Left hindlimb (tissue), 1 donor: ENCODE measurements at places on chromosomes 1 and 21.

DNA sequence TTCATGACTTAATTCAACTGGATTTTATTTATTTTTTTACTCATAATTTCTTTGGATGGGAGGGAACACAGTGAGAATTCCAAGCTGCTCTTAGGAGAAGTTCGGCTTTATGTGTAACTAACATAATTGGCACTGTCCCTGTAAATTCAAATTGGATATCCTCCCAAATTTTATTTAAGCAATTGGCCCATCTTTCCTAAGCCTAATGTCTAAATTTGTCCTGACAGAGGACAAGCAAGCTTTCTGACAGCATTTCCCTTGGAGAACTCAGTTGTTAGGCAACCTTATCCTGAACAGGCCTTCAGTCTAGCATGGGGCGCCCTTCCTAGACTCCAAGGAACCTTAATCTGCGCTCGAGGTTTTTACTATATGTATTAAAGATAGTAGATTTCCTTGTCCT is 550.3 kb downstream of the NUF2 start:
- no peak for DNase-seq

DNA sequence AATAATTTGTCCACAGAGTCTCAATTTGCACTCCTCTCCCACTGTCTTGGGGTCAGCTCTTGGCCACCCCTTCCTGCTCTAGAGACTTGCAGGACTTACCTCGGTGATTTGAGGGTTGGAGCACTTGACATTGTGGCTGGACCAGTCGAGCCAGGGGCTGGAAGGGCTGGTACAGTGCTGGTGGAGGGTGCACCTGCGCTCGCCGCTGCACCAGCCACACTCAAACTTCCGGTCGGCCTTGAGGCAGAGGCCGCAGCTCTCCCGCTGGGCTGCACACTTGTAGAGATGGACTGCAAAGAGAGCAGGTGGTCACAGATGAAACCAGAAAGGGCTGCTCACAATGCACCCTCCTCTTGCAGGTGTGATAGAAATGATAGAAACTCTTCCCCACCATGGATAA is 165.0 kb downstream of the PLXNA2 start:
- DNase-seq, result no peak

DNA sequence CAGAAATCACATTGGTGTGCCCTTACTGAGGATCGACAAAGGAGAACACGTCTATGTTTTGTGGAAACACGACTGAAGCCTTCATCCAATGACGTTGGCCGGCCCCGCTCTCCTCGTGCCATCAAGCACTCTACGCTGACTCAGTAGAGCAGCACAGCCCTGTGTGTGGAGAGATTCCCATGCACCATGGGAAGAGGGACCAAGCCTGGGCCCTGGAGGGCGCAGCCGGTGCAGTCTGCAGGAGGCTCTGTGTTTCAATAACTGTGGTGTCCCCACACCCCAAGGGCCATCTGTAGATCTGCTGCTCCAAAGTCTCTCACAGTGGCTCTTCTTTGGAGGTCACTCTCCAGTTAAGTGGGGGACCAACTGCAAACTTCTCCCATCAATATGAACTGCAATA is 97.4 kb downstream of the KCNJ15 start:
- DNase-seq, result no peak

GRCh38 chr1:60071296-60071695 is 2.3 kb downstream of the C1orf87 start:
- DNase-seq, result no peak

- DNase-seq, result no peak
Measured at GRCh38 chr1:168842916-168843315, 113.9 kb upstream of the DPT start.

DNA sequence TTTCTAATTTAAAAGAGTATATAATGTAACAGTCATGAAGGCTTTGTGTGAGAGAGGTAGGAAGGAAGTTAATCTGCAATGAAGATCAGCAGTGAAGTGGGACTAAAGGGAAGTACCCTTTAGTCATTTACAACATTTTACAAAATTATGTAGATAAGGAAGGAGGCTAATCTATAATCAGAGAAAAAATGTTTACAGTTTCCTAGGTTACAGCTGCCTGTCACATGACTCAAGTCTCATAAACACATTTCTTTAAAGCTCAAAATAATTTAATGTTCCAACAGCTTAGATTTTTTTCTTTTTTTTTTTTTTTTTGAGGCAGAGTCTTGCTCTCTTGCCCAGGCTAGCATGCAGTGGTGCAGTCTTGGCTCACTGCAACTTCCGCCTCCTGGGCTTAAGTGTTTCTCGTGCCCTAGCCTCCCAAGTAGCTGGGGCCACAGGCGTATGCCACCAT is 26.2 kb upstream of the CAP1 start:
- no peak for DNase-seq

DNA sequence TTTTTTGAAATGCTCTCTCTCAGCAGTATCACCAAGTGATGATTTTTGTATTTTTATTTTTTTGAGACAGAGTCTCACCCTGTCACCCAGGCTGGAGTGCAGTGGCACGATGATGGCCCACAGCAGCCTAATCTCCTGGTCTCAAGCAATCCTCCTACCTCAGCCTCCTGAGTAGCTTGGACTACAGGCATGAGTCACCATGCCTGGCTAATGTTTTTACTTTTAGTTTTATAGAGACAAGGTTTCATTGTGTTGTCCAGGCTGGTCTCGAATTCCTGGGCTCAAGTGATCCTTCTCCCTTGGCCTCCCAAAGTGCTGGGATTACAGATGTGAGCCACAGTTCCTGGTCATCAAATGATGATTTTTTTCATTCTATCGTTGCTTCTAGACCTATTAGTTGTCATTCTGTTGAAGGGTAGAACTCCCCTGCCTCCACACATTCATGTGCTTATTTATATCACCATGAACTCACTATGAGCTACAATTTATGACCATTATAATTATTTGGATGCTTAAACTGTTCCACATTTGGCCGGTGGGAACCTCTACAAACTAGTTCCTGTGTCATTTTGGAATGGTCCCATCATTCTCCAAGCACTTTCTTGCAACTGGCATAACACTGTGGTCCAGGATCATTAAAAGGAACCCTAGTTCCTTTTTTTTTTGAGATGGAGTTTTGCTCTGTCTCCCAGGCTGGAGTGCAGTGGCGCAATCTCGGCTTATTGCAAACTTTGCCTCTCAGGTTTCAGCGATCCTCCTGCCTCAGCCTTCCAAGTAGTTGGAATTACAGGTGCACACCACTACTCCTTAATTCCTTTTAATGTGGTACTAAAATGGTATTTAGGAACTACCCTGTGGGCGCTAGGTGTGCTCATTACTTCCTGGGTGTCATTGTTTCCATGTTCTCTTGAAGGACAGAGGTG is 20.2 kb upstream of the TOR3A start:
- no peak for DNase-seq

DNA sequence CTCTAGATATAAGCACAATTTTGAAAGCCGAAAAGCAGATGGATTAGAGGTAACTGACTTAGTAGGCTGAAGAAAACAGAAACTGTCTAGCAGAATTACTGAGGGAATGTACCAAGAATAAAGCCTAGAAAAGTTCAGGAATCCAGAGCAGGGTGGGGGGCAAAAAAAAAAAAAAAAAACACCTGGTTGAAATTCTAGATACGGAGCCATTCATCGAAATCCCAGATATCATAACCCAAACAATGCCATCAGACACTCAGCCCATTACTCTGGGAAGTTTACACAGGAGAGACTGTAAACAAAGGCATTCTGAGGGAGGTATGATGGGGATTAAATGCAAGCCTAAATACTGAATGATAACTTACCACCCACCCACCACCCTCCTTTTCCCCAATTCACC is 45.6 kb downstream of the ENAH start:
- no peak for DNase-seq

DNA sequence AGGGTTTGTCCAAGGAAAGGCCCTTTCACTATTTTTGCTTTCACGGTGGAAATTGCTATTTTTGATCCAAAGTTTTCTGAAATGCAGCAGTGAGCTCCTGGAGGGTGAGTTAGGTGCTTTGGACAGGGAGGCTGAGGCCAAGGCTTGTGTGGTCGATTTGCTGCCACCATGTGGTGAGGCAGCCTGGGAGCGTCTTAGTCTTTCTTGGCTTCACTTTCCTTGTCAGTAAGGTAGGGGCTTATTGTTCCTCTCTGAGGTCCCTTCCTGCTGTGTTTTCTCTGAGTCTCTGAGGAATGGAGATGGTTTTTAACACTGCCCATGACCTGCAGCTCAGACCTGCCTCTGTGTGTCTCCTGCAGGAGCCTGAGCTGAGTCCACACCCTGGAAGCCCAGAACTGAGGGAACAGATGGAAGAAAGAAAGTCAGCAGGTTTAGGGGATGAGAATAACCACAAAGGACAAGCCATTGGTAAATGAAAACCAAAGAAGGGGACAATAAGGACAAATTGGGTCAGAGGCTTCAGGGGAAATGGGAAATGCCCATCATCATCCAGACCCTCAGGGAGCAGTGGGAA is 20.1 kb upstream of the S100A10 start:
- no peak for DNase-seq

GRCh38 chr1:27538793-27539192 is 48.8 kb upstream of the WASF2 start:
- DNase-seq, result no peak

- DNase-seq, result no peak
Measured at GRCh38 chr1:183328371-183328770, 89.8 kb downstream of the NMNAT2 start.

DNA sequence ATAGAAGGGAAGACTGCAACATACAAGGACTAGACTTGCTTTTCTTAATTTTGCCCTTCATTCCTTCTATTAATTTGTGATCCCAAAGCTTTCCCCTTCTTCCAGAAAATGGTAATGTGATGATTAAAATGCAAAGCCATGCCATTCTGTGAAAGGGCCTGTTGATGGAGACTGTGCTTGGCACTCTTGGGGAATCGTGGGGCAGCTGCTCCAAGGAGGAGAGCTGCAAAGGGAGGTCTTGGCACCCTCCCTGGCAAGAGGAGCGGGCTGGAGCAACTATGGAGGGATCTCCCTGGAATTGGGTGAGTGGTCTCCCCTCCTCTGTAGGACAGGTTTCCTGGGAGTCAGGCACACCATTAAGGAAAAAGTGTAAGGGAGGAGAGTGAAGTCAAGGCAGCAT is 16.6 kb downstream of the CACNA1S start:
- DNase-seq, result no peak

DNA sequence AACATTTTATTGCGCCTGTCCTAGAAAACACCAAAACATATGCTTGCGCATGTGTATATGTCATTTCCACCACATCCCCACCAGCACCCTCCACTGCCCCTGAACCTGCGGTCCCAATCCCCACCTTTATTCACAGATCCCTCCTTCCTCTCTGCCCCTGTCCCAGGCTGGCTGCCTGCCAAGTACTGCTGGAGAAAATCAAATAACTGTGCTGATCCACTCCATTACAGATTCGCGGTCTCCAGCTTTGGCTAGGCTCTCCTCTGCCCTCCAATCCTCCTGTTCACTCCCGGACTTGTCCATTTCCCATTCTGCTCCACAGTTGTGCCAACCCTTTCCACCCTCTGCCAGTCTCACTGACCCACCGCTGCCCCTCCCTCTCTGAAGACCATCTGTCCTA is 59.3 kb upstream of the GJB5 start:
- DNase-seq, result no peak

DNA sequence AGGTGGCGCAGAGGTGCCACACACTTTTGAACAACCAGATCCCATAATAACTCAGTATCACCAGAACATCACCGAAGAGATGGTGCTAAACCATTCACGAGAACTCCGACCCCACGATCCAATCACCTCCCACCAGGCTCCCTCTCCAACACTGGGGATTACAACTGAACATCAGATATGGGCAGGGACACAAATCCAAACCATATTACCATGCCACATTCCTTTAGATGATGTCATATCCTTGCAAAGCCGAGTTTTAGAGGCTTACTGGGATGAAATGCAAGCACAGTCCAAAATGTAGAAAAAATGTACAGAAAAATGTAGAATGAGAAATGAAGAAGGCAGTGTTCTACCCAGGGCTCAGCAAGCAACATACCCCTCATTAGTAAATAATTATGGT is 64.7 kb downstream of the SGIP1 start:
- no peak for DNase-seq

DNA sequence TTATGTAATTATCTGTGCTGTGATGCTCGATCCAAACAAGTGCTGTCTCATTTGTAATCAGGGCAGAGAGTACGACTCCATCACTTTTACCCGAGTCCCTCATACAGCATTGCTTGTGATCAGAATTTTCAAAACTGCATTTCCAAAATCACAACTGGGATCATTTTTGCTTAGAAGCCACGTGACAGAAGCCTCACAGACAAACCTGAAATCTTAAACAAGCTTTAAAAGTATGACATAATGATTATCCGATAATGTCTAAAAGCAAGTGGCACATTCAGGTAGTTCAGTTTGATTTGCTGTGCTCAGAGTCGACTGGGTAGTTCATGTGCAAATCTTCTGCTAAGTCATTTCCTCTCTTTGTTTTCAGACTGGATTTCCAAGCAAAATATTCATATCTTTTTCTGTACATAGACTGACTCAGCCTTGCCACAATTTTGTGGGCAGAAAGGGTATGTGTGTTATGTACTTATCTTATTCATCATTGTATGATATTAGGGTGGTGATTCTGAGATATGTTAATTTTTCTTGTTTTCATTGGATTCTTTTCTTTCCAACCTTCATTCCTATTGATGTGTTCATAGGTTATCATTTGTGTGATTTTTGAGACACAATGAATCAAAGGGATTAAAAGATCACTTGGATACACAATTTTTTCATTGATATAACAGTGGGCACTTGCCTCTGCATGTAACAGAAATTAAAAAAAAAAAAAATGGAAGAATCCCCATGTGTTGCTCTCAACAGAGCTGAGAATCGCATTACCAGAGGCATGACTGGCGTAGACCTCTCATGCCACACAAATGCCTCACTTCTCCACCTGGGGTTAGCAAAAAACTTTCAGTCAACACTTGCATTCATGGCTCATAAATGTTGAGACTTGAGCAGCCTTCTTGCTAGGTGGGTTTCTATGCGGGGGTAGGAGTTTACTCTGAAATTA is 355.7 kb downstream of the LTN1 start:
- DNase-seq, result no peak

DNA sequence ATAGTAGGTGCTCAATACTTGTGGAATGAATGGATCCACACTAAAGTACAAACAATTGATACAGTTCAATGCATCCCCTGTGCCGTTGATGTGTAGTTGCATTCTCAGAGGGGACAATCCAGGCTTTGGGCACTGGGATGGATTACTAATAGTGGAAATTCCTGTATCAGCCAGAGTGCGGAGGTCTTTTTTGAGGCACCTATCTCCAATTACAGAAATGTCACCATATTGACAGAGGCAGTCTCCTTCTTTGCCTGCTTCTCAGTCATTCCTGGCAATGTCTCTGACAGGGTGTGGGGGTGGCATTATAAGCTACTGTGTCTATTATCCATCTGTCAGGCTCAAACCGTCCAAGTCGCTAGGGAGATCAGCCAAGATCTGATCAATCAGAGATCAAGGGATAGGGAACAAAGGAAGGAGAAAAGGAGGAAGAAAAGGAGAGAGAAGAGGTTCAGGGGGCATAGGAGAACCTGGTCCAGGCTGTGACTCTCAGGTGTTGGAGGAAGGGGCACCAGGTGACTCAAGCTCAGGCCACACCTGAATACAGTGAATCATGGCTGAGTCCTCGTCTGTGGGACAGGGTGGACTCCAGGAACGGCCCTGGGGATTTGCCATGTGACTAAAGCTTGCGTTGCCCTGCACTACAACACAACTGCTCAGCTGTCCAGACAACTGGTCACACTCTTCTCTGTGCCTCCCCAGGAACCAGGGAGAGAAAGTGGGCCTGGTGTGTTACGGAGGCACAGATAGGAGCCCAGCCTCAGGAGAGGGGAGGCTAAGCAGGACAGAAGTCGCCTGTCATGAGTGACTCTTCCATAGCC is 3.4 kb upstream of the LAMB3 start:
- no peak for DNase-seq

GRCh38 chr21:33892853-33893252 is 22.8 kb downstream of the ATP5PO start:
- DNase-seq, result no peak
